ENCODE measurements at places on chromosomes 12 and 14. TPM values are rescaled to one million over a fixed set of nuclear protein-coding genes. Genes with fewer than 3 reads are reported as not detected.

ZC2HC1C gene
- 3.1 TPM for total RNA-seq

DNA sequence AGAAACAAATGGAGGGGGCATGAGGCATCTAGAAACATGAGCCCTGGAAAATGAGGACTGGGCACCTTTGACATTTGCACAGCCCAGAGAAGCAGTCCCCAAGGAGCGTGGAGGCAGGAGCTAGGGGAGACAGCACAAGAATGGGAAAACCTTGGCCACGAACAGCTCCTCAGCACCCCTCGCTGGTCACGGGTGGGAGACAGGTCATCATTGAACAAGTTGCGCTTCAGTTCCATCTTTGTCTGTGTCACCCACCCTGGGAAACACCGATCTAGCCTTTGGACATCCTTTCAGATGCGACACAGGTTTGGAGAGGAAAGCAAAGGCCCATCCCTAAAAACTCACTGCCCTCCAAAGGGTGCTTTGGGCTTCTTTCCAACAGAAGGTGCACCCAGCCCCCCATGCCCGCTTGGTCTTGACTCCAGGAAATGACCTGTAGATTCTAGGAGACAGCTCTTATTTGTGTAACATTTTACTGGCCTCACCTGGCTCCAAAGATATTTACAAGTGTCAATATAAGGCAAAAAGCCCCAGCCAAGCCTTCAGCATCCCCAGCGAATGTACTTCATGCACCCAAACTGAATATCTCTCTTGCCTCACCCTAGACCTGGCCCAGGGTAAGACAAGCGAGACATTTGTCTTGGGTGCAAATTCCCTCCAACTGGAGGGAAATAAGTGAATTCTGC, 28.8 kb upstream of the CLMN start:
- no peak for DNase-seq

DNA sequence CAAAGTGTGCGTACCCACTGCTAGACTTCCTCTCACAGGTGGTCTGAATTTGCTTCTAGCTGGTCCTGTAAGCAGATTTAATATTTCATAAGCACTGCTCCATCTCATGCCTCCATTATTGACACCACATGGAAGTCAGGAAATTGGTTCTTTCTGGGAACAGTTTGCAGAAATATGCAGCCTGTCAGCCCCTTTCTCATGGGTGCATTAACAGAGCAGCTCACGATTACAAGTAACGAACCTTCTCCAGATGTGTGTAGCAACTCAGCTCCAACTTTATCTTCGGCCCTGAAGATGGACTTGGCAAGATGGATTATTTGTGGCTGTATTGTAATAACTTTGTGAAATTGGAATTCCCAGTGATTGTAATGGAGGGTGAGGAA, 214.5 kb upstream of the DDHD1 start:
- DNase-seq: no peak

- DNase-seq: no peak
Observed at GRCh38 chr14:99036611-99037293, 235.2 kb downstream of the BCL11B start.

BDKRB2 gene
- total RNA-seq: not detected

DNA sequence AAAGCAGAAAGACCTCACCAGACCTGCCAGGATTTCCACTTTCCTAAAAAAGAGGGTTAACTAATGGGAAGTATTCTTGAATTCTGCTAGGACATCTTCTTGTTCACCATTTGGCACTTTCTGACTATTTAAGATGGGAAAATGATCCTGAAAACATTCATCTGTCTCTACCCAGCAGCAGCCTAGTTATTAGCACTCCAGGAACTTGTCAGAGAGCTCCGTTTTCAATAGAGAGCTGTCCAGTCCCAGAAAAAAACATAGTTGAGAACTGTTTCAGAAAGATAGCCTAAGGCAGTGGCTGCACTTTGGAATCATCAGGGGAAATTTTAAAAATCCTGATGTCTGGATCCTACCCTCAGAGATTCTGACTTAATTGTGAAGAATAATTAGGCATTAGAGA, 22.1 kb upstream of the CEP83 start:
- DNase-seq: no peak

Measured in activated CD4-positive, alpha-beta T cell treated with anti-CD3 and anti-CD28 coated beads, Interleukin-2, amount 10 ng/mL, durations not matched to agents 7 days and 5 days (primary cell).